T-helper 9 cell (primary cell): ENCODE measurements at places on chromosomes 2 and 18.

- no peak for DNase-seq
Measured at GRCh38 chr2:205296959-205297358, 385.3 kb upstream of the NRP2 start.

GRCh38 chr2:235545339-235546150 lies 51.7 kb downstream of the AGAP1 start:
- no peak for DNase-seq

DNA sequence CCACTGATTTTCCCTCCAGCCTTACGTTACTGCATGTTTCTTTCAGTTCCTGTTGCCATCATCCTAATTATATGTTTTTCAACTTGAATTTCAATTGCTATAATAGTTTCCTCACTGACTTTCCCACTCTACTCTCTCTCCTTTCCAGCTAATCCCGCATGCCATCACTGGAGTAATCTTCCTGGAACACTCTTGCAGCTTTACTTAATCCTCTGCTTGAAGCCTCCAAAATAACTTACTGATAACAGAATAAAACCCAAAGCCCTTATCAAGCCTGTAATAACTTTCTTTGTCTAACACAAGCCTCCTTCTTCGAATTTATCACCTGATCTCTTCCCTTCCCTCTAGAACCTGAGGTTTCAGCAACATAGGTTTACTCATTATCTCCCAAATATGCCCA lies 237.3 kb downstream of the LTBP1 start:
- DNase-seq, result no peak

DNA sequence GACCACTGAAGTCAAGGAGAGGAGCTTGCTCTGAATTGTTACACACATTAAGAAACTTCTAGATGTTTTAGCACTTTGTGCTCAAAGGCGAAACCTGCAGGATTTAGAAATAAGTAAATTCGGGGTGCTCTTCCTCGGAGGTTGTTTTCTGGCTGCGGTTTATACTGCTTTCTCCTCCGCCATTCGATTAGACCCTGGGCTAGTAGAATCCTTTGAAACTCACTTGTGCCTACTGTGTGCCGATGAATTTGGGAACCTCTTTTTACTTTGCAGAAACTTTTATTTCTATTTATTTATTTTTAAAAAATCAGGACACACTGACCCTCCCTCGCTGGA lies 3.5 kb downstream of the MEIS1 start:
- no peak for DNase-seq

GRCh38 chr18:49677762-49678413 lies 116.0 kb downstream of the LIPG start:
- DNase-seq, result no peak
